ENCODE measurements at places on chromosomes 12 and 14.

GRCh38 chr14:87233266-87233665 is 759.7 kb downstream of the GALC start:
- DNase-seq, result no peak

- DNase-seq, result no peak
Observed at GRCh38 chr14:32405856-32406255, 76.8 kb downstream of the AKAP6 start.

DNA sequence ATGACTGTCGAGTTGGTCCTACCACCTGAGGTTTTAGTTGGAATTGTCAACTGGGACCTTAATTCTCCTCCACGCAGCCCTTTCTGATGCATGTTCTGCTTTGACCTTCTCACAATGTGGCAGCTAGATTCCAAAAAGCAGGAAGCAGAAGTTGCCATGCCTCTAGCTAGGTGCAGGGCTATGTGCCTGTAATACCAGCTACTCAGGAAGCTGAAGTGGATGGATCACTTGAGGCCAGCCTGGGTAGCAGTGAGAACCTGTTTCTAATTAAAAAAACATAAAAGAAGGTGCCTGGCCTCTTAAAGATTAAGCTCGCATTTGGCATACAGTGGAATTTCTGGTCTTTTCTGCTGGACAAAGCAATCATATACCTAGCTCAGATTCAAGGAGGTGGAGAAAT is 77.1 kb downstream of the FGD4 start:
- DNase-seq, result no peak

- DNase-seq, result no peak
Observed at GRCh38 chr14:105204206-105204930, 23.3 kb upstream of the NUDT14 start.

DNA sequence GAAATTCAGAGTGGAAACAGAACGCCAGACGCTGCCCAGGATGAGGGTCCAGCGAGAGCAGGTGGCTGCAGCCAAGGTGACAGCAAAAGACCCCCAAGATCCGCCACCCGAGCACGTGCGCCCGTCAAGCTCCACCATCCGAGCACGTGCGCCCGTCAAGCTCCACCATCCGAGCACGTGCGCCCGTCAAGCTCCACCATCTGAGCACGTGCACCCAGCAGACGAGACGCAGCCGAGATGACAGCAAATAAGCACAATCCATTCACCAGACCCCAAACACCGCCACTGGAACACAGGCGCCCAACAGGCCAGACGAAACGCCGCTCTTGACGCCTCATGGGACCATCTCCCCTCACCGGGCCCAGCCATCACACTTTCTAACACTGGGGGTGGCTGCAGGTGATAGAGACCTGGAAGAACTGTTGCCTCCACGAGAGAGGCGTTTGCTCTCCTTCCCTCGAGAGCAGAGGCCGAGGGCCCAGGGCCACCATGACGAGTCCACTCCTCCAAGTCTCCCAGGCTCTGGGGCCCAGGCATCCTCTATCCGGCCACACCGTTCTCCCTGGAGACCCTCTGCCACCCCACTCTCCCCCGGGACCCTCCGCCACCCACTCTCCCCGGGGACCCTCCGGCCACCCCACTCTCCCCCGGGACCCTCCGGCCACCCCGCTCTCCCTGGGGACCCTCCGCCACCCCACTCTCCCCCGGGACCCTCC is 62.1 kb upstream of the GALNT9 start:
- DNase-seq, result no peak
